A172 (cell line): ENCODE measurements at places on chromosomes 11 and 22. TPM values are rescaled to one million over a fixed set of nuclear protein-coding genes. Genes with fewer than 3 reads are reported as not detected.

DNA sequence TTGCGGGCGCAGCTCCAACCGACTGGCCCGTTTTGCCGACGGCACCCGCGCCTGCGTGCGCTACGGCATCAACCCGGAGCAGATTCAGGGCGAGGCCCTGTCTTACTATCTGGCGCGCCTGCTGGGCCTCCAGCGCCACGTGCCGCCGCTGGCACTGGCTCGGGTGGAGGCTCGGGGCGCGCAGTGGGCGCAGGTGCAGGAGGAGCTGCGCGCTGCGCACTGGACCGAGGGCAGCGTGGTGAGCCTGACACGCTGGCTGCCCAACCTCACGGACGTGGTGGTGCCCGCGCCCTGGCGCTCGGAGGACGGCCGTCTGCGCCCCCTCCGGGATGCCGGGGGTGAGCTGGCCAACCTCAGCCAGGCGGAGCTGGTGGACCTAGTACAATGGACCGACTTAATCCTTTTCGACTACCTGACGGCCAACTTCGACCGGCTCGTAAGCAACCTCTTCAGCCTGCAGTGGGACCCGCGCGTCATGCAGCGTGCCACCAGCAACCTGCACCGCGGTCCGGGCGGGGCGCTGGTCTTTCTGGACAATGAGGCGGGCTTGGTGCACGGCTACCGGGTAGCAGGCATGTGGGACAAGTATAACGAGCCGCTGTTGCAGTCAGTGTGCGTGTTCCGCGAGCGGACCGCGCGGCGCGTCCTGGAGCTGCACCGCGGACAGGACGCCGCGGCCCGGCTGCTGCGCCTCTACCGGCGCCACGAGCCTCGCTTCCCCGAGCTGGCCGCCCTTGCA, 1.0 kb downstream of the FJX1 start:
- peak; percentile 42 for DNase-seq

DNA sequence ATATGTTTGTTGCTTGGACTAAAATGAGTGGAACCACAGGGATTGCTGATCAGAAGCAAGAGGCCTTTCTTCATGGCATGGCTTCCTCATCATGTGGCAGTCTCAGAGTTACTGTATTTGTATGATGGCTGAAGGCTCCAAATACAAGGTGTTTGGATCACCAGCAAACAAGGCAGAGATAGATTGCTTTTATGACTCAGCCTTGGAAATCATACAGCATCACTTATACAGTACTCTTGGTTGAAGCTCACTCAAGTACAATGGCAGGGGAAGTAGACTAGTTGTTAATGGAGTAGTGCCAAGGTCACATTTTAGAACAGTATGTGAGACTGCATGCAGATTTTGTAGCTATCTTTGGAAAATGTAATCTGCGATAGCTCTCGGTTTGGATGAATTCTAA, 16.6 kb downstream of the CAPRIN1 start:
- peak; percentile 71 for DNase-seq

DNA sequence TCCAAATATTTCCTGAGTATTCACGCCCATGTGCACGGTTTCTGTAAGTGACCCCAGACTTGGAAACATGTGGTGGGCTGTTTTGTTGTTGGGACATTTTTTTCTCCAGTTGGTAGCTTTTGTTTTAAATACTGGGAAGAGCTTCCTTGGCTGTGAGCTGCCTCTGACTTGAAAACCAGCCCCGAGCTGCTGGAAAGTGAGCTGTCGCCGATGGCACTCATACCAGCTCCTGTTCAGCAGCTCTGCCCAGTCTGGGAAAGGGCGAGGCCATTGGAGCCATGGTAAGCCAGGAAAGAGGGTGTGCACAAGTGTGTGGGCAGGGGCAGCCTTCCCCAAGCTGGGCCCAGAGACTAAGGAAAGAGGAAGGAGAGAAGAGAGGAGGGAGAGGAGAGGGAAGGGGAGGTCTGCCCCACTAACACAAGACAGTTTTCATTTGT, 3.2 kb upstream of the FLI1 start:
- no peak for DNase-seq

DNA sequence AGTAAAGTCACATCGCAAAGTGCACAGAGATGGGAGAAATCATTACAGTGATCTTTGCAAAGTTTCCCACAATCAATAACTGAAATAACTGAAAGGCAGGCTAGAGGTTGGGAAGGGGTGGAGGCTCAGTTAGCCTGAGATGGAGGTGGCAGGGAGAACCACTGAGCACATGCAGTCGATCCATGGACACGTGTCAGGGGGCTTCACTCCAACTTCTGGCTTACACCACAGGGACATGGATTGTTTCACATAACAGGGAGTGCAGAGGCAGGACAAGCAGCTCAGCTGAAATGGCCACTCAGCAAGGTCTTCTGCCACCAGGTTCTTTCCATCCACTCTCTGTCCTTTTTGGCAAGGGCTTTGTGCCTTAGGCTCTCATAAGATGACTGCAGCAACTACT, 35.1 kb upstream of the MICAL2 start:
- DNase-seq, result no peak

DNA sequence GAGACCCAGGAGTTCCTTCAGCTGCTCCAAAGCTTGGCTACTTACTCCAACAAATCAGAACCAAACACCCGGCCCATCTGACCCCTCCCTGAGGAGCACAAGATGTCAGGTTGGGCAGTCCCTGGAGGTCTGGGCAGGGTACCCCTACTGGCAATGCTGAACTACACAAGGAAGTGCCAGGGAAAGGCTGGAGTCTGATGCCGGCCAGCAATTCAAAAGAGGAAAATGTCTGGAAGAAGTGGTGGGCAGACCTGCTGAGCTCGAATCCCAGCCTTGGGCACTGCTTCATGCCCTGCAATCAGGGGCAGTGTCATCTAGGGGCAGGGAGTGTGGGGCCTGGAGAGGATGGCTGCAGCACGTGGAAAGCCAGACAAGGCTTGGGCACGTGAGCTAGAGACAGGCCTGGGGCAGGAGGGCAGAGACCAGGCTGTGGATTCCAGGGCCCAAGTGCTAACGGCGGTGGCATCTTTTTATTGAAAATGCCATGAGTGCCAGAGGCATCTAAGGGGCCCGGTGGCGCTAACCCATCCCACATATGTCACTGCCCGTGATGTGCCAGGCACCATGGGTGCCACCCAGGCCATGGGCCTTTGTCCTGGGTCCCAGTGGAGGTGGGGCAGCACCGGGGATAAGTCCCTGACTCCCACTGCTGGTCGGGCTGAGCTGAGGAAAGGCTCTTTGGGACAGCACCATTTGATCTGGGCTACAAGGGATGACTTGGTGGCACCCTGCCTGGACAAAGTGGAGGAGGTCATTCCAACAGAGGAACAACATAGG, 97.9 kb upstream of the PITPNB start:
- DNase-seq, result no peak

DNA sequence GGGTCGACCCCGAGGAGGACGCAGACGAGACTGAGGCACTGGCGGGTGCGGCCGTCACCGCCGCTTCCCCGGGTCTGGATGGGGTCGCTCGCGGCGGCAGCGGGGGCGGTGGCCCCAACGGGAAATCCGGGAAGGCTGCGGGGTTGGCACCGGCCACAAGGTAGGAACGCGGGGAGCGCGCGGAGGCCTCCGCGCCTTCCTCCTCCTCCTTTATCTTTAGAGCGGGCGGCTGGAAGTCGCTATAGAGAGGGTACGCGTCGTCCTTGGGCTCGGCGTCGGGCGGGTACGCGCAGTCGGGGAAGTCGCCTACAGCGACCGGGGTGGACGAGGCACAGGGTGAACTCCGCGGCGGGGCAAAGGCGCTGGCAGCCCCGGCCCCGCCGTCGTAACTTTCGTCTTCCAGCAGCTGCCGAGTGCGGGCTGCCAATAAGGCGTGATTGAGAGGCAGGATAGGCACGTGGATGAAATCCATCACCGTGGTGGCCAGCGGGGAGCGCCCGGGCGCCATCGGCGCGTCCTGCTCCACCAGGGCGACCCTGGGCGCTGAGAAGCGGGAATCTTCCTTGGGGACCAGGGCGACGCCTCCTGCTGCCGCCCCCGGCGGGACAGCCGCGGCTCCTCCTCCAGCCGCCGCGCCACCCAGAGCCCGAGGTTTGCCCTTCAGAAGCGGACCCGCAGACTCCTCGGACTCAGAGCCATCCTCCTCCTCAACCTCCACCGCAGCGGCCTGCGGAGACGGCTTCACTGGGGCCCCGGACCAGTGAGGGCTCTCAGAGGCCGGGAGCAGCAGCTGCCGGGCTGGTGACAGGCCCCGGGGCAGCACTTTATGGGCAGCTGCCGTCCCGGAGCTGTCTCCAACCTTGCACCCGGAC, 1.7 kb downstream of the PGR start:
- no peak for DNase-seq

The TREH gene
- total RNA-seq, result 0.05 TPM in 1 of 2 replicates, not detected in the other

The SAA4 gene
- 0.43 TPM in 1 of 2 replicates, not detected in the other for total RNA-seq

The CYP2D6 gene
- 0.03 and 0.46 TPM in 2 replicates for total RNA-seq
